Activated CD4-positive, alpha-beta T cell treated with anti-CD3 and anti-CD28 coated beads, Interleukin-2, amount 10 ng/mL, durations not matched to agents 24 days and 14 days (primary cell): ENCODE measurements at places on chromosomes 2 and 18.

DNA sequence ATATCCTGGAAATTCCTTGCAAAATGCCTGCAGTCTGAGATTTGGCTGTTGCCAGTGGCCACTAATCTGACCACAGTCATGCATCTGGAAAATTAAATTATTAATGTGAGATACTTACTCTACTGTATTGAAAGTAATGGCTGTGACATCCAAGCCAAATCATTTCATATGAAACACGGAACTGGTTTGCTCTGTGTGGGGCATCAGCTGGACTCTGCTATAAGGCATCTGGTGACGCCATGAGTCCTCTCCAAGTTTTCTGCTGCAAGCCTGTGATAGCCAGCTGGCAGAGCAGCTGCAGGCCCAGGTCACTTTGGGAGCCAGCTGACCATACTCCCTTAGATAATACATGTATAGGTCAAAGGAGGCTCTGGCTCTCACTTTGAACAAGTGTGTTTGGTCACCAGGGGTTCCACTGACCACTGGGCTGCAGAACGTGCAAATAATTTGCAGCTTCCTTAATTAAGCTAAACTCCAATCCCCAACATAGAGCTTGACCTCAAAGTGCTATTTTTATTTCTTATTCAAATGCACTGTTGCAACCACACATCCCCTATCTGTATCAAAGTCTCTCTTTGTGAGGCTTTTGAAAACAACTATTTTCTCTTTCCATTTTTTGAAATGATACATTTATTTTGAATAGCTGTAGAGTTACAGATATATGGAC, 152.9 kb downstream of the NCKAP5 start:
- no peak for DNase-seq

GRCh38 chr2:133452583-133452982, 115.7 kb downstream of the NCKAP5 start:
- DNase-seq, result no peak

- no peak for DNase-seq
Observed at GRCh38 chr2:43139501-43139900, 86.9 kb downstream of the ZFP36L2 start.

GRCh38 chr18:10590412-10590811, 64.6 kb downstream of the NAPG start:
- DNase-seq, result peak; percentile 53

DNA sequence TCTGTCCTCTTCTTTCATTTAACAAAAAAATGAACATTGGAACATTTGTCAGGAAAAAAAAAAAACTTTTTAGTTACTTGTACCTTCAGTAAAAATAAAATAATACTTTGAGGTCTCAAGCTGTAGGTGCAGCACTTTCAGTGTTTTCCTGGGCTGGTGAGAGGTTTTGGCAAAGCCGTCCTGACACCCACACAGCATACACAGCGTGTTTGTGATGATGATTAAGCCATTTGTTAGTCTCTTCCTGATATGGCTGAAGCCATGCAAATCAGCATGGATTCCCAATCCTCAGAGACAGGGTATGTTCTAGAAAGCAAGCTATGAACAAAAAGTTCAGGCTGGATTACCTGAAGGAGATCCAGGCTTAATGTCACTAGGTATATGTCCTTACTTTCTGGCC, 236.8 kb downstream of the ZNF516 start:
- peak; percentile 23 for DNase-seq

GRCh38 chr2:101515477-101515876, 40.6 kb upstream of the RFX8 start:
- no peak for DNase-seq

GRCh38 chr18:1094409-1094808, 189.7 kb downstream of the ADCYAP1 start:
- no peak for DNase-seq

GRCh38 chr2:44752761-44753160, 188.7 kb upstream of the SIX3 start:
- DNase-seq, result no peak

DNA sequence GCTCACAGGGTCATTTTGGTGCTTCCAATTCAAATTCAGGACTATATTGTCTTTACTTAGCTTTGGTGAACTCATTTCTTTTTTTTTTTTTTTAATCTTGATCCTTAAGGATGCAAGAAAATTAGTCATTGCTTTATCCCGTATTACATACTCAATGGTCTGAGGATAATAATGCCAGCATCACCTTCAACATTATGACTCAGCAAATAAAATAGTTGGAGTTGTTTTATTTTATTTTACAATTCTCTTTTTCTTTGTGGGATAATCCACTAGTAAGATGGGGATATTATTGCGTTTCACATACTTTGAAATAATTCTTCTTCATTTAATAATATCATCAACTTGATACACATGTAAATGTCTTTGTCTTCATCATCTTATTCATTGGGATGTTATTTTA, 954.9 kb upstream of the GYPC start:
- DNase-seq, result no peak

GRCh38 chr18:2939317-2939716, 73.6 kb downstream of the LPIN2 start:
- no peak for DNase-seq

DNA sequence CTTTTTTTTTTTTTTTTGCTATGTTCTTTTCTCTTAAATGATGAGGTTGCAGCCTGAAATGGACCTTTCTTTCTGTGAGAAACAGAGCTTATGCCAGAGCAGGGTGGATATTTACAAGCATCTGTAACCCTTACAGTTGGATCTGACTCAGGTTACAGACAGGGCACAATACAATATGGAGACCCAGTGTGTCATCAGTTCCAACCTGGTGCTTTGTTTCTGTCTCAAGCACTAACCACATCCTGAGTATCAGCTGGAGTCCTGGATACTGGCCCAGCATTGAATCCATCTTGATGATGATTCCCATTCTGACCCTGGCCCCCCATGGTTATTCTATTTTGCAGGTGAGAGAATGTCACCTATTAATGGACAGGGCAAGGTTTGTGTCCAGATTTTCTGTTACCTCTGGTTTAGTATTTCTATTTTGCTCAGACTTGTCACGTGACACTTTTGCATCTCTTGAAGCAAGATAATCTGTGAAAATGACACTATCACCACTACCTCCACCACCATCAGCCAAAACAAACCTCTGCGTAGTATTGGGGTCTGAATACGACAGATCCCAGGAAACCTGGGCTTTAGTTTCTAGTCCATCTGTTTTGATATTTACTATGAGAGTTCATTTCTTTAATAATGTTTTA, 174.0 kb downstream of the CCDC85A start:
- DNase-seq, result no peak

GRCh38 chr2:204850581-204850980, 305.3 kb downstream of the PARD3B start:
- DNase-seq, result no peak

DNA sequence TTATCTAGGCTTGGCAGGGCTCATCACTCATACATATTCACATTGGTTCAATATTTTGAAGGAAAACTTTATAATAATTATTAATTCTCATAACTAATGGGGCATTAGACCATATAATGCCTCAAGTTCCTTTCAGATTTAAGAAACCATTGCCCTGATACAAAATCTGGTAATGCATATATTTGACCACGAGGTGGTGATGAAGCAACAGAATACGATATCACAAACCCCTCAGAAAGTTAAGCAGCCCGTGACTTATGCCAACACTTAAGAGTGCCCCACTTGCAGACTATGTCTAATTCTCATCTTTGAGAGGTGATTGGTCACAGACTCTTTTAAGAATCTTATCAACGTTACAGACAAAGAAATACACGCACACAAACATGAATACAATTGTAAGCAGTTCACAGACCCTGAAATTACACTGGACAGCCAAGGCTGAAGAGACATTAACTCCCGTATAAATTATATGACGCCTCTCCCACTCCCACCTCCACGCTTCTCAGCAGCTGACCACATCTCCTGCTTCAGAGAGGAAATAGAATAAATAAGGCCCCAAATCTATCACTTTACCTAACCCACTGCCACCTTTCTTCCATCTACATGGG, 20.7 kb upstream of the DNAH6 start:
- DNase-seq, result peak; percentile 84

GRCh38 chr2:120470041-120470965, 124.4 kb downstream of the INHBB start:
- no peak for DNase-seq

GRCh38 chr18:623761-624620, 27.2 kb downstream of the CLUL1 start:
- peak; percentile 89 for DNase-seq

DNA sequence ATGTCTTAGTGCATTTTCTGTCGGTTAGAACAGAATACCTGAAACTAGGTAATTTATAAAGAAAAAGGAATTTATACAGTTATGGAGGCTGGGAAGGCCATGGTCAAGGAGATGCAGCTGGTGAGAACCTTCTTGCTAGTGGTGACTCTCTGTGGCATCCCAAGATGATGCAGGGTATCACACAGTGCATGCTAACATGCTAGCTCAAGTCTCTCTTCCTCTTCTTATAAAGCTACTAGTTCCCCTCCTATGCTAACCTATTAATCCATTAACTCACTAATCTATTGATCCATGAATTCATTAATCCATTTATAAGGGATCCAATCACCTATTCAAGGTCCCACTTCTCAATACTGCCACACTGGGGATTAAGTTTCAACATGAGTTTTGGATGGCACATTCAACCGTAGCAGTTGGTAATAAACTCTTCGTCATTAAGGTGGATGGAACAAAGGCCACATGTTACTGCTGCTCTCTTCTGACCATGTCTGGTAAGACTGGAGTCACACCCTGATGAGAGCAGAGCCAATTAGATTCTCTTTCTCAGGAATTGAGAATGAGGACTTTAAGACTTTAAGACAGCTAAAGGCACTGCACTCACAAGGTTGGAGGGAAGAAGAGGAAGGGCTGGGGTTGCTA, 211.6 kb upstream of the SMAD7 start:
- DNase-seq, result no peak

DNA sequence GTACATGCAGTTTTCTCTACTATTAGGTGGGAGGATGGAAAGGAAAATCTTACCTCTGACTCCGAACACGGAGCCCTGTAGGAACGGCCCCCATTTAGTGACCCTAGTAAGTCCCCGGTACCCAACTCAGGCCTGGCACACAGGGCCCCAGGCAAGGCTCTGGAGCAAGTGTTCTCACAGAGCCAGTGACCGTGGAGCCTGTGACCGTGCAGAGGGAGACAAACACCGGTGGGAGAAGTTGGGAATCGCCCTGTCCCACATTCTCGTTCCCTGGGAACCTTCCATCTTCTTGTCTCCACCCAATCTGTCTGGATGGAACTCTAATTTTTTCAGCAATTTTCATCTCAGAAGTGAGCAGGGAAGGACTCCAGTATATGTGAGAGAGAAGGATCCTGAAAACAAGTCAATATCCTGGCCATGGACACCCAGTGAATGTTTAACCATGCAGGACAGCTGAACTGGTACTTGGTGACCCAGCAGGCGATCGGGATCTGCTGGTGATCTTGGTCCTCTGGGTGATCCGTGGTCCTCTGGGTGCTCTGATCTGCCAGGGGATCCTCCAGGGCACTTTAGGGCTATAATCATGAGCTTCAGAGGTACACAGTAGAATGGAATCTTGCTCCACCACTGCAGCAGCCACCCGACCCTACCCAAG, 348.6 kb upstream of the ID2 start:
- DNase-seq, result no peak
